ENCODE measurements at places on chromosomes 5 and 9. TPM values are rescaled to one million over a fixed set of nuclear protein-coding genes. Genes with fewer than 3 reads are reported as not detected.

DNA sequence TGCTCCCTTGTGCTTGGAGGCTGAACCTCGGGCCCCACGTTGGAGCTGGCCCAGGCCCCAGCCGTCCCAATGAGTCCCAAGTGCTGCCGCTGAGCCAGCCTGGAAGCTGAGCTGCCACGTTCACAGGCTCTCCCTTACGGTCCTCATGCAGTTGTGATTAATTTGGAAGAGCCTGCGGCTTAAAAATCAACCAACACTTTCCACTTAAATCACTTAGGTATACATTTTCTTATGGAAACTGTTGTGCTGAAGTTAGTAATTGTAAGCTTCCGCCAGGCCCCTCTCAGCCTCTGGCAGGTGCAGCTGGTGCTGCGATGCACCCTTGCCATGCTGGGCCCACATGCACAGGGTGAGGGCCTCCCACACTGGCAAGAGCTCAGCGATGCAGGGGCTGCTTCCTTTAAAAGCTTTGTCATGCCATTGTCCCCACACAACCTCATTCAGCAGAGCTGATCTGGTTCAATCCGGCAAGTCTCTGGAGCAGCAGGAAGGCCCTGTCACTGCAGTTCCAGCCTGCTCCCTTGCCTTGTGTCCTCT lies 61.0 kb downstream of the IPPK start:
- peak; percentile 8 for DNase-seq

DNA sequence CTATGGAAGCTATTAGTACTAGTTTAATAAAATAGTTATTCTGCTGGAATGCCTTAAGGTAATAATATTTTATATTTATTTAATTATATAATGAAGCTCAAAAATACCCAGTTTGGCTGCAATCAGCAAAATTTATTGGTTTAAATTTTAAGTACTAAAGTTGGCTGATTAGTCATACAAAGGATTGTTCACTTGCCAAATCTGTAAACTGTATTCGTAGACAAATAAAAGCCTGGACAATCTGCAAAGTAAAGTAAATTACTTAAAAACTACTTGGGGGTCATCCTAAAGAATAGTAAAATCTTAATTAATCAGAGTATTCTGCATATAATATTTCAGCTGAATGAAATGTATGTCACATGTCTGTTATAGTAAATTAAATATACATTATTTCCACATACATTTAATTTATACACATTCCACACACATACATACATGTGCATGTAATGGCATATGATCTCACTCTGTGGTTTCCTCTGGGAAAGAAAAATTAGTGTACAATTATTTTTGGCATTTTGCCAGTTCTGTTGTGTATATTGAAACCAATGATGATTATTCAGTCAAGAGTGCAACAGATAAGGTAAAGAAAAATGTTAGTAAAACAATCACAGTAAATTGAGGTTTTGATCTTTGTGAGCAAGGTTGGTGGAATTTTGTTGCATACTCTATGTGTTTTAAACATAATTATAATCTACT lies 455.9 kb downstream of the CDH9 start:
- no peak for DNase-seq

DNA sequence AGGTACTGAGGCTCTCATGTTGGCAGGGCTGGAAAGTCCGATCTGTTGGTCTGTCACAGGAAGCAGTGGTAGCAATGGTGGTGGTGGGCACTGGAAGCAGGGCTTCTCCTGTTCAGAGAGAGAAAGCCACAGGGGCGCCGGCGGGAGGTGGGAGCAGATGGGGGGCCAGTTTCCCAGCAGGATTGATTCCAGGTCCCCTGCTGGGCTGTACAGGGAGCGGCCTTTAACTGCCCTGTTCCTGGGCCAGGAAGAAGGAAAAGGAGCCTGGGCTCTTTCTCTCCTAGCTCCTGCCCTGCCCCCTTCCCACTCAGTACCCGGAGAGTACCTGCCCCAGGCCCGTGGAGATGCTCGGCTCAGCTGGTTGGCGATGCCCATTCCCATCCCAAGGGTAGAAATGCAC lies 2.6 kb upstream of the DAB2IP start:
- DNase-seq, result no peak

The GZMA gene
- total RNA-seq, result 0.96 TPM

GRCh38 chr5:141596867-141597266 lies 21.9 kb downstream of the DIAPH1 start:
- no peak for DNase-seq

The NR2F1 gene
- 32.7 TPM for total RNA-seq

The SPATA9 gene
- total RNA-seq, result 3.9 TPM

The ABCA2 gene
- total RNA-seq, result 20.2 TPM

The ELAVL2 gene
- 7.2 TPM for total RNA-seq

The CDC14B gene
- total RNA-seq, result 8.4 TPM

- peak; percentile 83 for DNase-seq
These were observed 233.5 kb downstream of the FRMD3 start for GRCh38 chr9:83304686-83305085.

The UNC5A gene
- not detected for total RNA-seq

- no peak for DNase-seq
These were observed 114.2 kb upstream of the ADAMTS16 start for GRCh38 chr5:5025774-5026408.

GRCh38 chr5:128036950-128037349 lies 46.6 kb upstream of the SLC12A2 start:
- DNase-seq, result no peak

- no peak for DNase-seq
These were observed 167.0 kb upstream of the SV2C start for GRCh38 chr5:75916144-75916543.

DNA sequence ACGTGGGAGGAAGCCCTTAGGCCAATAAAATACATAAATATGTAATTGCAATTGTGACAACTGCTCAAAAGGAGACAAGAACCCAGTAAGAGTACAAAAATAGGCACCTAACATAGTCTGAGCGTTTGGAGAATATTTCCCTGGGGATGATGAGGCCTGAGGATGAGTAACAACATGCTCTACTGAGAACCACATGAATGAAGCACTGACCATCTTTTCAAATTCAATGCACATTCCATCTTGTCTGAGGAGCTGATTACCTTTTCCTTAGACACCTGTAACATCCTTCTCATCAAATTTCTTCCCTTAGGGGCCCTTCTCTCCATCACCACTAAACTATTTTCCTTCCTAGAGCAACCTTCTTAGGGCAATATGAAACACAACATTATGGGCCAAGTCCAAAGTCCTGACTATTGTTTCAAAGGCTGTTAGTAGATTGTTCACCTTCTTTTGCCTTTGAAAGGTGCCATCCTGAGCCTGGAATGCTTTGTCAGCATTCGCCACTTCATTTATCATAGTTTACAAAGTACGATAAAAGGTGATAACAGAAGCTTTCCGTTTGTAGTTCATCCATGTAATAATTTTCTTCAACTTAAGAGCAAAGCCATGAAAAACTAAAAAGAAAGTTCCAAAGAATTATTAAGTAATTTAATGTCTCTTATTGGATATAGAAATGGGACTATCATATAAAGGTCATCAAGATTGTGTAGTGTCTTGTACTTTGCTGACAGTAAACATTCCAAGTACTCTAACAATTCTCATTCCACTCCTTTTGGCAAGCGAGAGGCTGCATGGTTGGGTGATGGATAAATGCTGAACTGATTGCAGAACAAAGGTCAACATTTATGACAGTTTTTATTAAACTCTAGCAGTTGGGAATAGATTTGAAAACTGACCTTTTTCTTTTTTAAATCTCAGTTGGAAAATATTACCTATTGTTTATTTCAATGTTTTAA lies 471.3 kb downstream of the PDE4D start:
- DNase-seq, result no peak

The ARID3C gene
- total RNA-seq, result not detected

DNA sequence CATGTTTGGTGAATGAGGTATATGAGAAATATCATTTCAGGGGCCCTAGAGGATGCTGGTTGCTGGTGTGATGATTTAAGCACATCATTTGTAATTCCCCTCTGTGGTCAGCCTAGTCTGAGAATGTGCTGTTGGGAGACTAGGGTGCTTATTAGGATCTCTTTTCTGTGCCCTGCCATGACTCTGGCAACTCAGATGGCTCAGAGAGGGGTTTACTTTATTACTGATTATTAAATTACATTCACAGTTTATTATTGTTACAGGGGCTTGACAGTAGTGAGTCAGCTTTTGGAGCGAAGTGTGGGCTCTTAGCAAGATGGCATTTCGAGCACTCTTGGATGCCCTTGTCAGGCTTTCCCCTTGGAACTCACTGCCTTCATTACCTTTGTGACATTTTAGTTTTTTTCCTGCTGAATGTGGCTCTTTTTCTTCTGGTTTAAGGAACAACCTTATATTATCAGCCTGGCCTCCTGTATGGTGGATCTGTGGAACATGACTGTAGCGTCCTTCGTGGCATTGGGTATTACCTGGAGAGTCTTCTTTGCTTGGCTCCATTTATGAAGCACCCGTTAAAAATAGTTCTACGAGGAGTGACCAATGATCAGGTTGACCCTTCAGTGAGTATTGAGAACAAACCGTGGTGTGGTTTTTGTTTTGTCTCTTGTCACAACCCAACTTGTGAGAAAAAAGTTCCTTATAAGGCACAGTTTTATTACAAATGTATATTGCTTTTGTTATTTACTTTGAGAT lies 33.8 kb downstream of the RCL1 start:
- no peak for DNase-seq

Data from umbilical cord (tissue), 2 donors.